HepG2 (cell line): ENCODE measurements at places on chromosomes 5 and 9. TPM values are rescaled to one million over a fixed set of nuclear protein-coding genes. Genes with fewer than 3 reads are reported as not detected.
A peak's percentile ranks its signal among the peaks of the same experiment; 100 is the strongest.

The ARSI gene
- 17.6 and 33.9 TPM in 2 replicates for total RNA-seq

The ECSCR gene
- total RNA-seq, result not detected in 2 replicates

The KIF4B gene
- total RNA-seq, result 0.04 and 0.11 TPM in 2 replicates

The TTC16 gene
- total RNA-seq, result not detected in 2 replicates

The GABBR2 gene
- total RNA-seq, result 0.02 TPM in 1 of 2 replicates, not detected in the other

The DBH gene
- not detected in 2 replicates for total RNA-seq

The IFNA13 gene
- total RNA-seq, result not detected in 2 replicates

GRCh38 chr5:107478068-107478641, 192.6 kb downstream of the EFNA5 start:
- H3K4me3 ChIP-seq, result no peak overlapping the region
- H3K27ac ChIP-seq, result no peak overlapping the region
- no peak for DNase-seq
- no peaks in the 10 kb centered on the region for H3K4me1 ChIP-seq

GRCh38 chr5:129857116-129857515, 47.1 kb upstream of the CHSY3 start:
- H3K36me3 ChIP-seq, result no peaks in the 10 kb centered on the region
- no peak for DNase-seq
- H3K4me3 ChIP-seq, result no peak overlapping the region
- no peaks in the 10 kb centered on the region for H3K4me1 ChIP-seq
- H3K27ac ChIP-seq, result no peak overlapping the region

GRCh38 chr5:160441311-160441781, 19.7 kb downstream of the PTTG1 start:
- H3K27ac ChIP-seq, result no peak overlapping the region
- no peak overlapping the region for H3K4me3 ChIP-seq
- no peak for DNase-seq
- H3K36me3 ChIP-seq, result no peaks in the 10 kb centered on the region

DNA sequence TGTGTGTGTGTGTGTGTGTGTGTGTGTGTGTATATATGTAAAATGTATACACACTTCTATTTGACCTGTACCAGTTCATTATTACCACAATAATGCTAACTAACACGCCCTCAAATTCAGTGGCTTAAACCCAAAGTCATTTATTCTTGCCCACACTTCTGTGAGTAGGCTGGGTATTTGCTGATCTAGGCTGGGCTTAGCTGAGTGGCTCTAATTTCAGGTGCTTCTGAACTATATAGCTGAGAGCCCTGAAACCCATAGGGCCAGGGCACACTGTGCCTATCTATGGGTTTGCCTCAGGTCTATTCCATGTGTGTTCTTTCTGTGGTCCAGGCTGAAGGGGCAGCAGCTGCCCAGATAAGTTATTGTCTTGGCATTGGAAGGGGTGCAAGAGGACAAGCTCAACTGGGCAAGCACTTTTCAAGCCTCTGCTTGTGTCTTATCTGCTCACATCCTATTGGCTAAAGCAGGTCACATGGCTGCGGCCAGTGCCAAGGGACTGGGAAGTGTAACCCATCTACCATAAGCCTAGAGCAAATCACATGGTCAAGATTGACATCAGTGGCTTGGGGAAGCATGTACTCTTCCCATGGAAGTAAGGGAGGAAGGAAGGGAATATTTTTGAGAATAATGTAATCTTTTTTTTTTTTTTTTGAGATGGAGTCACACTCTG, 139.9 kb downstream of the PALM2AKAP2 start:
- H3K27me3 ChIP-seq, result peaks cover 2% of the 10 kb centered on the region; the same call in 1 of the 2 replicates
- H3K4me3 ChIP-seq, result no peak overlapping the region
- no peaks in the 10 kb centered on the region for H3K4me1 ChIP-seq
- DNase-seq, result no peak
- no peak overlapping the region for H3K27ac ChIP-seq

DNA sequence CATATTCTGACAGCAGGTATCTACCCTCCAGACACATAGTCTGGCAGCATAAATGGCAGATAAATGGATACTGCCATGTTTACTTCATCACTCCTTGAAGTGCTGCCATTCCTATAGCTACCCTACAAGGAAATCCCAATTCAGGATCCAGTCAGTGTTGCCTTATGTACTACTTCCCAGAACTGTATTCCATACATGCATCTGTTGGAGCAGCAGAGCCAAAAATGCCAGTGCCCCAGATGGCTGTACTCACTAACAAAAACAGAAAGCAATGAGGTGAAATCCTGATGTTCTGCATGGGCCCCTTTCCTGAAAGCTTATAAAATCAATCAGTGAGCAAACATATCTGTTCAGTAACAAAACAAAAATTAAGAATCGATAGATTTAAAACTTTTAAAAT, 490.0 kb upstream of the COX7C start:
- H3K36me3 ChIP-seq, result no peaks in the 10 kb centered on the region
- no peak overlapping the region for H3K4me3 ChIP-seq
- no peaks in the 10 kb centered on the region for H3K27me3 ChIP-seq
- H3K4me1 ChIP-seq, result no peaks in the 10 kb centered on the region

DNA sequence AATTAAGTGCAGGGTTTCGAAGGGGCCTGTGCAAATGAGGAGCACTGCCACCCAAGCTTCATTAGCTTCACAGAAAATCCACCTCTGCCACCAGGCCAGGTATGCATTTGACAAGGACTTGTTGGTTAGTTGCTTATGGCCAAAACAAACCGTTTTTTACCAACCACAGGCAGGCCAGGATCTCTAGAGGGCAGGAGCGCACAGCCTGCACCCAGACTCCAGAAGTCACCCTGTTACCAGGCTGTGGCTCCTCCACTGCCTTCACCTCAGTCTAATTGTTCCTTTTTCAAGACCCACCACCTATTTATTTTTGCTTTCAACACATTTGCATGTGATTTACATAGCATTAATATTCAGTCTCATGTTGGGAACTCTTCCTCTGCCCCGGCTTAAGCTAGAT, 78.3 kb upstream of the HSPA9 start:
- H3K4me3 ChIP-seq, result no peak overlapping the region
- no peaks in the 10 kb centered on the region for H3K36me3 ChIP-seq
- H3K4me1 ChIP-seq, result peaks cover 9% of the 10 kb centered on the region; the same call in 1 of the 2 replicates

DNA sequence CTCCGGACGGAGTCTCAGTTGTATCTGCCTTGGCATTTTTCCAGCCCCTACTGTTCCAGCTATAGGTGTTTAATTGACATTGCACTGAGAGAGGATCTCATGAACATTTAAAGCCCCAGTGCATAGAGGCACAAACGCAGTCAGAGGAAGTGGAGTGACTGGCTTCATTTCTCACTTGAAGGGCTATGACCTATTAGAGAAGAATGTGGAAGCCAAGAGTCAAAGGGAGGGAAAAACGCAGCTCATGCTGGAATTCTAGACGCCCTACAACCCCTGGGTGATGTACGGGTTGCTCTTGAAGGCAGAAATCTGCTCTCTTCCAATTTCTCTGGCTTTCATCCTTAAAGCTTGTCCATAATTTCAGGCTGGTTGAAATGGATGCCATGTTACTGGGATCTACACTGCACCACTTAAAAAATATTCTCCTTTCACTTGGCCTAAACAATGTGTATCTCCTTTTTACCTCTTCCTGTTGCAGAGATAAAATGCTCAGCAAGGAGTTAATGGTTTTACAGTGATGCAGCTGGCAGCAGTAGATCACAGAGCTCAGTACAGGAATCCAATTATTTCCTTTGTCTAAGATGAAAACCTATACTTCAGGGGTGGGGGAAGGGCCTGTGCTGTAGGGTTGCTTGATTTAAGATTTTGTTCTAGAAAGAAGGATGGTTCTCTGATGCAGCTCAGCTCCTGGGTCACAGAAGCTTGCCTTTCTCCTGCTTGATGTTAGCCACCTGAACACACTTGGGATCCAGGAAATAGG, 61.8 kb upstream of the MAMDC2 start:
- H3K4me3 ChIP-seq, result no peak overlapping the region
- no peaks in the 10 kb centered on the region for H3K4me1 ChIP-seq
- no peak for DNase-seq
- H3K36me3 ChIP-seq, result no peaks in the 10 kb centered on the region
- H3K27me3 ChIP-seq, result no peaks in the 10 kb centered on the region

DNA sequence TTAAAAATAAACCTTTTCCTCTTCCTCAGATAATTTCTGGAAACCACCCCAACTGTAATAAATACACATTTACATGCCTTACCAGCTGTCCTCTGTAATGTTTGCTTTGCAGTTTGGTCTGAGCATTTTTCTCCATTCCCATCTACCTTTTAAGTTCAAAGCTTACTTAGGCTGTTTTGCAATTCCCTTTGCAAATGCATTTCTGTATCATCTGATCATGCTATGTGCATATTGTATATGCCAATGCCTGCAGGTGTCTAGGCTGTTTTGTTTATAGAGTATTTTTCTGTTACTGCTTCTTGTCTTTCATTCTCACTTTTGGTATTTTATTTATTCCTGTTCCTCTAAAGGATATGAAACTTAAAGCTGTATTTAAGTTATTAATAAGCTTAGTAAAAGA, 86.3 kb downstream of the SLC44A1 start:
- peaks cover 53% of the 10 kb centered on the region for H3K4me1 ChIP-seq
- H3K27me3 ChIP-seq, result no peaks in the 10 kb centered on the region
- DNase-seq, result peak; percentile 89
- peak overlapping the region; percentile 3; the same call in 1 of the 2 replicates for H3K4me3 ChIP-seq
- no peaks in the 10 kb centered on the region for H3K36me3 ChIP-seq
- H3K27ac ChIP-seq, result peak overlapping the region; percentile 69

GRCh38 chr5:58456486-58456885, 3.4 kb downstream of the PLK2 start:
- no peak overlapping the region for H3K27ac ChIP-seq
- peaks cover 11% of the 10 kb centered on the region; the same call in 1 of the 3 replicates for H3K36me3 ChIP-seq
- no peaks in the 10 kb centered on the region; the same call in 2 of the 3 replicates for H3K27me3 ChIP-seq

DNA sequence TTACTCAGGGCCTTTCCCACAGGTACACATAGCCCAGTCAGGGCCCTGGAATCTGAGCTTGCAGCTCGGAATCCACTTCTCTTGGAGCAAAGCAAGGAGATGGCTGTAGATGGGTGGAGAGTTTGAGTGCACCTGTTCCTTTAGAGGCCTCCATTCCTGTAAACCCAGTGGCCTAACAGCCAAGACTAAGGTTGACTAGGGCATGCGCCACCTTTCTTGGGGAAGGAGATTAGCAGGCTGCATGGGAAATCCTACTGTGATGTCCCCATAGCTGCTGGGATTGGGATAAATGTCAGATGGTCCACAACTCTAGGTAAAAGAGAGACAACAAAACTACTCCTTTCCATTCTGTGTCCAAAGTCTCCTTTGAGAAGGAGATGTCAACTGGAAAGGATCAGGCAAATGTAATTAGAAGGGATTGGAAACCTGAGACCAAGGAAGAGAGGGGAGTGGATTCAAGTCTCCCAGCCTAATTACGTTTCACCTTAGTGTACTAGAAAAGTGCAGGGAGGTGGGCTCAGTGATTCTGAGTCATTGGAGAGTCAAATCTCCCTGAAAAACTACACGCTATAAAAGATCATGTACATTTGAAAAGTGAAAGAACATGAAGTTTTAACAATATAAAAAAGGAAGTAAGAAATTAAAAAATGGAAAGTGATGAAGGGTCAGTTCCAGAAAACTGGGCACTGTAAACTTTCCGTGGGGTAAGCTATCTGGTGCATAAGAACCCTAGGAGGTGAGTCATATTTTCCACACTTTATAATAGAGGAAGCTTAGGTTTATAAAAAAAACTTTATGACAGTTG, 104.2 kb downstream of the SEC61B start:
- no peaks in the 10 kb centered on the region for H3K27me3 ChIP-seq
- H3K4me1 ChIP-seq, result no peaks in the 10 kb centered on the region
- H3K36me3 ChIP-seq, result no peaks in the 10 kb centered on the region
- no peak for DNase-seq
- no peak overlapping the region for H3K4me3 ChIP-seq

- no peaks in the 10 kb centered on the region for H3K27me3 ChIP-seq
- peaks cover 72% of the 10 kb centered on the region for H3K4me1 ChIP-seq
- peaks cover 11% of the 10 kb centered on the region; the same call in 2 of the 3 replicates for H3K36me3 ChIP-seq
- H3K4me3 ChIP-seq, result no peak overlapping the region
- no peak for DNase-seq
- no peak overlapping the region for H3K27ac ChIP-seq
Measured at GRCh38 chr9:127915325-127915752, 1.5 kb downstream of the ST6GALNAC4 start.

DNA sequence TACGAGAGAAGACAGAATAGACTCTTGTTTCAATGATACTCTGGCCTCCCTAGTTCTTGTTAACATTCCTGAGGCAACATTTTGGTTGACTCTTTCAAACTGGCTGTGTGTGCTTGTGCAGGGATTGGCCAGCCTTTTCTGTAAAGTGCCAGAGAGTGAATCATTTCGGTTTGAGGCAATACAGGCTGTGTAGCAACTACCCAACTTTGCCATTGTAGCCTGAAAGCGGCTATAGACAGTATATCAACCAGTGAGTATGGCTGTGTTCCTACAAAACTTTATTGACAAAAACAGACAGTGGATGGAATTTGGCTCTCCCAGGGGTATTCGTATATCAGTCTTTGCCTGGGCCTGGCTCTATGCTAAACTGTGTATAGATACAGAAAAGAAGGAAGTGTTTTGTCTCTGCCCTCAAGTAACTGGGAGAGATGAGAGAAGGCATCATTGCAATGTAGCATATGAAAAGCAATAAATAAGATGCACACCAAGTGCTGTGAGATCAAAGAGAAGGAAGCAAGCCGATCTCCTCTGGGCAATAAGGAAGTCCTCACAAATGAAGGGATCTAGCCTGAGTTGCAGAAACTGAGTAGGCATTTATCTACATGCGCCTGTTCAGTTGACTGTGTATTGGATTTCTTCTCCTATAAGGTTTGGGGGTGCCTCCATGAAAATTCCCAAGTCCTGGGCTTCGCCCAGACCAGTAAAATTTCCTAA, 568.0 kb upstream of the KLF4 start:
- no peaks in the 10 kb centered on the region for H3K27me3 ChIP-seq
- no peaks in the 10 kb centered on the region for H3K36me3 ChIP-seq
- H3K4me3 ChIP-seq, result no peak overlapping the region
- no peak for DNase-seq
- no peak overlapping the region for H3K27ac ChIP-seq
- H3K4me1 ChIP-seq, result no peaks in the 10 kb centered on the region

GRCh38 chr5:38045446-38045845, 205.6 kb upstream of the GDNF start:
- H3K27ac ChIP-seq, result no peak overlapping the region
- DNase-seq, result no peak
- H3K4me1 ChIP-seq, result peaks cover 42% of the 10 kb centered on the region
- H3K4me3 ChIP-seq, result no peak overlapping the region
- no peaks in the 10 kb centered on the region for H3K27me3 ChIP-seq

GRCh38 chr5:14714706-14715105, 50.2 kb downstream of the OTULIN start:
- H3K4me1 ChIP-seq, result 0 out of 2 replicates have a peak, but pooled peaks cover 6% of the 10 kb centered on the region
- H3K27ac ChIP-seq, result no peak overlapping the region
- DNase-seq, result no peak
- no peaks in the 10 kb centered on the region for H3K27me3 ChIP-seq

- no peaks in the 10 kb centered on the region for H3K36me3 ChIP-seq
- no peak for DNase-seq
- H3K27ac ChIP-seq, result no peak overlapping the region
Measured at GRCh38 chr5:38607396-38607795, 51.0 kb upstream of the LIFR start.
